CD4-positive, alpha-beta T cell treated with Interleukin-15 for 1 hour (primary cell): ENCODE measurements at places on chromosomes 3 and 15.

DNA sequence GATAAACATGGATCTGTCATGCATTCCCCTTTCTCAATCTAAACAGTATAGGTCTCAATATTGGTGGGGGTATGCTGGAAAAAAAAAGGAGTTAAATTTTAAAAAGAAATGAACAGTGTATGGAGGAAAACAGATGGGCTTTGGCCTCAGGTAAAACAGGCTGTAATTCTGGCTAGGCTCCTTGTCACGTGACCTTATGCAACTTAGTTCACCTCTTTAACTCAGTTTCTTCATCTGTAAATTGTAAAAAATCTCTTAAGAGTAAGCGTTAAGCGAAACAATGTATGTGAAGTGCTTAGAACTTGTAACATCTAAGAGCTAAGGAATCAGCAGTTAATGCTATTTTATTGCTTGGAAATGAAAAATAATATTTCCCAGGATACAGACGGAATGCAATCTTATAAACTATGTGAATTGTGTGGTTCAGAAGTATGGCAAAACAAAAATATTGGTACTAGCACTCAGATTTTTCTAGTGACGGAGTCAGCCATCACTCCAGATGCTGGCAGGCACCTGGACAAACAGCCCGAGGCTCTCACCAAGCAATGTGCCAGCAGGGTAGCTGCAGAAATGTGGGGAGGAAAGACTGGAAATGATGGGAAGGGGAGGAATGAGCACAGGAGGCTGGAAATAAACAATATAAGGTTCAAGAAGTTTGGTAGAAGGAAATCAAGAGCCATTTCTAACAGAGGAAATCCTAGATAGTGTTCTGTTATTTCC is 172.8 kb downstream of the USP13 start:
- no peak for DNase-seq

GRCh38 chr3:63910891-63911290 is 1.3 kb downstream of the SCAANT1 start:
- DNase-seq: no peak

- no peak for DNase-seq
These were observed 210.8 kb upstream of the NR2F2 start for GRCh38 chr15:96119734-96120133.

GRCh38 chr3:186942168-186942567 is 11.8 kb downstream of the ST6GAL1 start:
- no peak for DNase-seq

- DNase-seq: no peak
These were observed 183.5 kb downstream of the TBL1XR1 start for GRCh38 chr3:177013681-177014280.

DNA sequence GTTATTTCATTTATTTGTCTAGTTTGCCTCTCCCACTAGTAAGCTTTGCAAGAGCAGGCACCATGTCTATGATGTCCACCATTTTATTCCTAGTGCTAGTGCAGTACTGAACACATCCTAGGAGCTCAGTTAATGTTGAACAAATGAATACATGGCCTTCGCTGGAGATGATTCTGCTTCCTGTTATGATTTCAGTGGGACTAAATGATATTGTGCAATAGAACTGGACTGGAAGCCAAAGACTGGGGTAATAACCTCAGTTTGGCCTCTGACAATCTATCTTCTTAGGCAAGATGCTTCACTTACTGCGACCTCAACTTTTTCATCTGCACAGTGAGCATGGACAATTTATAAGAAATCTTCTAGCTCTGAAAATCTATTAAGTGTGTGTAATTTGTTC is 191.3 kb downstream of the ADAMTSL3 start:
- DNase-seq: no peak

DNA sequence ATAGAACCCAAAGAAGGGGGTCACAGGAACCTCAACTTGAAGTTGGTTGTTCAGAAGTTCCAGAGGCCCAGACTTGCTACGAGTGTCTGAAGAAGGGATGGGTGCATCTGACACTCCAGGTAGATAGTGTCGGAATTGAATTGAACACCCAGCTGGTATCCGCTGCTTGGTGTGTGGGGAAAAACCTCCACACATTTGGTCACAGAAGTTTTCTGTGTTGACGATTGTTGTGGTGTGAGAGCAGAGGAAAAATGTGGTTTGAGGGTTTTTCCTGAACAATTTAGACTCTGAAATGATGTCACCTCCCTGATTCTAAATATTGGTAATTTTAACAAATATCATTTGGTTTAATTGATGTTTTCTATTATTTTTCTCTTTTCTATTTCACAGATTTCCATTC is 218.8 kb upstream of the CTNNB1 start:
- no peak for DNase-seq

GRCh38 chr15:29724026-29724425 is 98.2 kb downstream of the TJP1 start:
- no peak for DNase-seq

DNA sequence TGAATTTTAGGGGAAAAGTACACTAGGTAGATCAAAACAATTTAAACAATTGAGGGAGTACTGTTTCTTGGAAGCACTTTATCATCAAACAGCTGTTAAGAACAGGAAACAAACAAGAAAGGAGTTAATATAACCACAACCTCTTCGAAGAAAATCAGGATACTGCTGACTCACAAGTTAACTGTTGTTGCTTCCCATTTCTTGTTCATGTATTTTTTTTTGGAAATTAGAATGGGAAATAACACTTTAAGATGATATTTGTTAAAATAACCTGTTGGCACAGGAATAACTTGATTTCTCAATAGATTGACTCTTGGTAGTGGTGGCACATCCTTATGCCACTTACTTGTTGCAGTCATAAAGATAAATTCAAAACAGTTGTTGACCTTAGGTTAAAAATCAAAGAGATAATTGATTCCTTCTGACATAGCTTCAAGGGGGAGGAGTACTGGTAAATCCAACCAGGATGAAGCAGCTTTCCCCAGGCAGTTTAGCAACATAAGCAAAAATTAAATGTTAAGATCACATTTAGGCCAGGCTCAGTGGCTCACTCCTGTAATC is 3.3 kb downstream of the BNIP2 start:
- no peak for DNase-seq

GRCh38 chr3:46870651-46871050 is 6.9 kb upstream of the PTH1R start:
- DNase-seq: no peak

DNA sequence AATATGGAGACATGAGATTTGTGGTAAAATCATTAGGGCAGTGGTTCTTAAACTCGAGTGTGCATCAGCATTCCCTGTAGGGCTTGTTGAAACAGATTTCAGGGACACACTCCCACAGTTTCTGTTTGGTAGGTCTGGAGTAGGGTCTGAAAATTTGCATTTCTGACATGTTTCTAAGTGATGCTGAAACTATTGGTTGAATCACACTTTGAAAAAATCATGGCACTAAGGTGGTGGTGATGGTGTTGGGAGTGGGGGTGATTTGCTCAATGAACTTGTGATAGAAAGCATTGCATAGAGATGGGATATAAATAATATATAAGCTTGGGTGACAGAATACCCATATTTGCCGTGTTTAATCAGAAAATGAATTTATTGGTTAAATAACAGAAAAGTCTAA is 11.3 kb downstream of the MITF start:
- no peak for DNase-seq

DNA sequence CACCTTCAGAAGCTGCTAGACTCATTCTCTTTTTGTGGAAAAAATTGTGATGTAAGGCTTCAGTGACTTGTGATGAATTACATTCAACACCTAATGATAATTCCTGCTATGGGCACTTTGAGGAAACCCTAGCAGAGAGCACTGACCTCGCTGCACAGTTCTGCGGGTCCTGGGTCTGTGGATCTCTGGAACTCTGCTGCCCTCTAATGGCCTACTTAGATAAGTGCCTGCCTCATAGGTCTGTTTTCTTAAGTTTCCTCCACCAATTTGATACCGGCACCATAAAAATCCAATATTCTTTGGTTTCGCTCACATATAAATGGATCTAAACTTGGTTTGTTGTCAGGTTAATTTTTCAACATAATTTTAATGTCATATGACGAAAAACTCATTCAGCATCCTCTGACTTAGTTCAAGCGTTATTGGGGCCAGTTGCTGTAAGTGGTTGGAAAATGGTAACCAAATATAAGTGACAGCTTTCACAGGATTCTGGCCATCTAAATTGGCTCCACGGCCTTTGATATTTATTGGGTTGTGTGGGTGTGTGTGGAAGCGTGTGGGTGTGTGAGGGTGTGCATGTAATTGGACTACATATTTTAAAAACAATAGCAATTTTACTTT is 10.4 kb downstream of the SLITRK3 start:
- no peak for DNase-seq

DNA sequence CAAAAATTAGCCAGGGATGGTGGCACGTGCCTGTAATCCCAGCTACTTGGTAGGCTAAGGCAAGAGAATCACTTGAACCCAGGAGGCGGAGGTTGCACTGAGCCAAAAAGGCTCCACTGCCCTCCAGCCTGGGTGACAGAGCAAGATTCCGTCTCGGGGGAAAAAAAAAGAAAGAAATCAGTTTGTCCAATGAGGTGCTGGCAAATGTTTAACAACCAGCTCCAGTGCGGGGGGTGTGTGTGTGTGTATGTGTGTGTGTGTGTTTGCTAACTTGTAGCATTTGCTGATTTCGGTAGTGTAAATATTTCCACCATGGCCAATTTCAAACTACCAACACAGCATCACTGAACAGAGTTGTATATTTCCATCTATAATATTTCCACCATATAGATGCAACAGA is 23.8 kb upstream of the IDH2 start:
- DNase-seq: no peak

GRCh38 chr15:97087006-97087741 is 756.7 kb downstream of the NR2F2 start:
- no peak for DNase-seq

DNA sequence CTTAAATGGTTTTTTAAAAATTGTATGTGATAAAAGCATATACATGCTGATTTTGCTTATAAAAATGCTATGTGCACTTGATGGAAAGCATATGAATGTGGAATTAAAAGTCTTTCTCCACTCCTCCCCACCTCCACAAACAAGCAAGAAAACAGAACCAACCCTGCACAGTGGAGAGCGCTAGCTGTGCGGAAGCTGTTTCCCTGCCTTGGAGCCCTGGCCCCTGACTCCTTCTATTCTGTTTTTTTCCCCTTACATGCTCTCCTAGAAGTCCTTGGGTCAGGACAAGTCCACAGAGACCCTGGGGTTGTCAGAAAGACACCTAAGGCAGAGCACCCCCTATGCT is 64.2 kb downstream of the BOC start:
- DNase-seq: no peak

GRCh38 chr3:115552007-115552406 is 71.3 kb upstream of the GAP43 start:
- no peak for DNase-seq

DNA sequence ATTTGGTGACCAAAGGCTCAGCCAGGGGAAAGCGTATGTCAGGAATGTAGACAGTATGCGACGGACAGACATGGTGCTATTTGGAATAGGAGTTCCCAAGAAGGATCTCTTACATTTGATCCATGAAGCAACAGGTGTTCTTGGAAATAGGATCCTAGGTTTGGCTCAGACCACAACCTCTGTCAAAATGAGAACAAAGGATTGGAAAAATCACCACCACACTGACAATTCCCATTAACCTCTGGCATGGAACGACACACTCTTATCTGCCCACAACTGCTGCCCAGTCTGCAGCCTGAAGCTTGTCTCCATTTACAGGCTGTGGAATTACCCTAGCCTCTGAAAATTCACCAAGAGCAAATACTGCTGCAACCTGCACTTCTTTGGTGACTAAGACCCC is 33.6 kb upstream of the LRRN1 start:
- no peak for DNase-seq

GRCh38 chr3:53816425-53816824 is 29.8 kb downstream of the CHDH start:
- DNase-seq: no peak

GRCh38 chr15:68220967-68221366 is 8.6 kb downstream of the CLN6 start:
- no peak for DNase-seq

DNA sequence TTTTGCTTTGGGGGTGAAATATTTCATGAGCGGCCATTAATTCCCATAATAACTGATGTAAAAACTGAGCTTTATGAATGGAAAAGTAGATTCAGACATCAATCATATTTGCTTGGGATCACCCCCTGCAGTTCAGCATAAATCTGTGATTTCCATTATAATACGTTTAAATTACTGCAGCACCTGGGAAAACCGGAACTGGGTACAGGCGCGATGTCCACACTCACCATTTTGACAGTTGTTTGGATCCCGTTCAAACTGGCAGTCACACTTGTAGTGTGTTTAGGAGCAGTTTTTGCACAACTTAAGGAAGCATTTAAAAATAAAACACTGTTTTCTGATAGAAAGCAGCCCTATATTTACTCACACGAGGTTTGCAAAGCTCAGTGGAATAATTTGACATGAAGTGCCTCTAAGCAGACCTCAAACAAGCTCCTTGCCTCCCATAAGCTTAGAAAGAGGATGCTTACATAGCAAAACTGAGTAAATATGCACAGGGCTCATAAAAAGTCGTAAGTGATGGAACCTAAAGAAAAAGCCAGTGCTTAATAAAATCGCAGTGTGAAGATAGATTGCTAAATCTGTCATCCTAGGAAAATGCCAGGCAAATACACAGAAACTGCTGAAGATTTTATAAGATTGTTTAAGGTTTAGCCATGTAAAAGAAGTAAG is 377.6 kb downstream of the PTPRG start:
- DNase-seq: no peak

DNA sequence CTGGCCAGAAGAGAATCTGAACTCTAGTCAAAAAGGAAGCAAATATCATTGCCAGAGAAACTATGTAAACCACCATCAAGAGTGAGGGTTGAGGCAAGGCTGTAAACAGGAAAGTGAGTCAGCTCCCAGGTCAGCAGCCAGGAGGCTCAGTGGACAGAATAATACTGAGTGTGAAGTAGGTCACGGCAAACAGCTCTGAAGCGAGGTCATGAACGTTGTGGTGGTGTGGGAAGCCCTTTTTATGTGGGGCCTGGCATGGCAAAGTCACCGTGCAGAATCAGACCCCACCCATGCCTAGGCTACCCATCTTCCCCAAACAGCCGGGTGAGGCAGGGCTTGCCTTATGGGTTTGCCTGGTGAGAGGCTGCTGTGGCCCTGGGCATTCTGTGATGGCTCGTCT is 43.9 kb downstream of the THBS1 start:
- DNase-seq: peak; percentile 82

DNA sequence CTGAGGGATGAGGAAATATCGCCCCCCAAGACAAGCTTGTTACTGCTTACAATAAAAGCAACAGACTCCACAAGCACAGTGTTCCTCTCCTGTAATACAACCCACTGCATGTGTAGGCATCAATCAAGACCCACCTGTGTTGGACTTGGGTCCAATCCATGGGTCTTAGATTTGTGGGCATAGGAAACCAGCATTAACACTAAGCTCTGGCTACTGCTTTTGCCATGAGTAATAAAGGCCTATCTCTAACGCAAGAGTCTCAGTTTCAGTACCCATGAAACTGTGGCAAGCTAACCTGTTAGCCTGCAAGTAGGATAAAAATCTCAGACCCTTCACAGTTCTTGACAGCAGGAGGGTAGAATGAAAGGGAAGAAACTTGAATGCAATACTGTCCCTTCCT is 5.2 kb upstream of the EIF1B start:
- DNase-seq: no peak
